NCI-H345 (cell line): ENCODE measurements at places on chromosomes 1 and 21.

DNA sequence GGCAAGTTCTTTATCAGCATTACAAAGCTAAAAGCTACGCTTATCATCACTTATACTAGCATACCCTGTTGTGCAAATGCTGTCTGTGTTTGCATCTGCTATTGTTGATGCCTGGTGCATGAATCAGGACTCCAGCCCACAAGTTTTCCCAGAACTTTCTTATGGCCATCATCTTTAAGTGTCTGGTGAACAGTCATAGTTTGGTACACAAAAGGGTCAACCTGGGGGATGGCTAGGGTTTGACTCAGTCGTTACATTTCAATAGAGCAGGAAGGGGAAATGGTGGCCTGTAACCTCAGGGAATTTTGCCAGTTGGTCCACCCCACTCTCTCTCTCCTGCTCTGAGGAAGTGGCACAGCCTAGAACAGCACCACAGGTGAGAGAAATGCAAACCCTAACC lies 35.4 kb downstream of the SELL start:
- DNase-seq, result no peak

- DNase-seq, result no peak
These were observed 33.5 kb downstream of the TRIM11 start for GRCh38 chr1:228373004-228373680.

- DNase-seq, result no peak
These were observed 27.3 kb upstream of the COL6A1 start for GRCh38 chr21:45954261-45954660.

GRCh38 chr1:56527548-56528302 lies 51.6 kb downstream of the PLPP3 start:
- DNase-seq, result peak; percentile 51

- peak; percentile 99 for DNase-seq
These were observed at the start of gene KCNN3 for GRCh38 chr1:154870115-154870571. Gene KCNN3 (minus strand): TSS chr1:154870281. CDS start chr1:154869964, 317 bp downstream.

GRCh38 chr1:164895026-164895912 lies 336.3 kb downstream of the PBX1 start:
- DNase-seq, result no peak

- DNase-seq, result no peak
These were observed 68.5 kb upstream of the ADAM30 start for GRCh38 chr1:119964673-119965363.

DNA sequence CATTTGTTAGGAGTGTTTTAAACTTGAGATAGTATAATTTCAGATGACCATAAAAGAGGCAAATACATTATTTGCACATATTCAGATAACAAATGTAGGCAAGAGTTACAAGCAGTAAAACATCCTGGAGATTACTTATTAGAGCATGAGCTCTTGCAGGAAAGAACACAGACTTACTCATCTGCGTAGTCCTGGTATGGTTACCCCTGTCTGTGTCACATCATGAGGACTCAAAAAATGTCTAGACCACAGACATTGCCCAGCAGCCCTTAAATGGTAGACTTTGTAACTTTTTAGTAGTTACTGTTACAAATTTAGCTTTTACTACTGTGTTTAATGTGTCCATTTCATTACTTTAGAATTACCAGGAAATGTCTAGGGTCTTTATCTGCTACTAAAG lies 12.8 kb downstream of the CACHD1 start:
- no peak for DNase-seq

- DNase-seq, result no peak
These were observed 73.5 kb downstream of the PIK3R3 start for GRCh38 chr1:46058936-46059335.

GRCh38 chr1:171265686-171266085 lies 17.4 kb downstream of the FMO1 start:
- DNase-seq, result no peak

DNA sequence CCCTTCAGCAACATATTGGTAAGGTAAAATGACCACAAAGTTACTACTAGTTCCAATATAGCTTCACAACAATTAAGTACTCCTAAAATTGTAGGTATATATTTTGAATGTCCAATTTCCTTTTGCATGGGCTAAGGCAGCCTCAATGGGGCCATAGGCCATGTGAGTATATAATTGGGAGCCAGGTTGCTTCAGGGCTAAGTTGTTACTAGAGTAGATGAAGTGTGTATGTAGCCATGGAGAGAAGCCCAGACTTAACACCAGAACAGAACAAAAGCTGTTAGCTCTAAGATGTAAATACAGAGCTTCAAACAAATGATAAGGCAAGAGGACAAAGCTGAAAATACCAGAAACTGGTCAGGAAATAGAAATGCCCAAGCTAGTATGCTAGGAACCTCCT lies 16.2 kb downstream of the ITGB3BP start:
- no peak for DNase-seq

GRCh38 chr1:156566436-156566835 lies 5.9 kb downstream of the IQGAP3 start:
- no peak for DNase-seq

DNA sequence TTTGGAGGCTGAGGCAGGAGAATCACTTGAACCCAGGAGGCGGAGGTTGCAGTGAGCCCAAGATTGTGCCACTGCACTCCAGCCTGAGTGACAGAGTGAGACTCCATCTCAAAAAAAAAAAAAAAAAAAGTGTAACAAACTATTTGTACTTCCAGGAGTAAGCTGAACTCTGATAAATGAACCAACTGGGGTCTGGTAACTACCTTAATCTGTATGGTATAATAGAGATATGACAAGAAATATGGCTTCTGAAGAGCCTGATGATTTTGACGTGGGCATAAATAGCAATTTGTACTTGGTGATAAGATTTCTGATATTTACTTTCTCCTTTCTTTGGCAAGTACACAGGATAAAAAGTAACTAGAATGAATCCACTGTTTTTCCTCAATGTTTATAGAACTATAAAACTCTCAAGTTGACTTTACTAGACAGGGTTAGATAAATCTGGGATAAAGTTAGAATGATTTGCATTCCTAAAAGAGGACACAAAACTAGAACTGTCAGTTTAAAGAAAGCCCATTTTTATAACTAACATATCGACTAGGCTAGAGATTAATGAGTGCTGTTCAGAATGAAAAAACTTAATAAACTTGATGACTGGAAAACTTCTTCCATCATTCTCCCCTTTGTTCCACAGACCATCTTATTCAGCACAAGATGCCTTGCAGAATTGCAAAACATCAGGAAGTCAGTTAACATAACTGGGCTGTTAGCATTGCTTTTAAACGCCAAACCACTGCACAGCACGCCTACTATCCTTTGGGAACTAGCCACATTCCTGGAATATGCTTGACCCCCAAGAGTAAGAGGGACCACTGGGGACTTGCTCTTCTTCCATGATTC lies 51.5 kb upstream of the EDARADD start:
- DNase-seq, result no peak

- no peak for DNase-seq
These were observed 122.5 kb upstream of the ETS2 start for GRCh38 chr21:38683222-38683621.

GRCh38 chr1:36882536-36883285 lies 151.6 kb downstream of the GRIK3 start:
- DNase-seq, result no peak

DNA sequence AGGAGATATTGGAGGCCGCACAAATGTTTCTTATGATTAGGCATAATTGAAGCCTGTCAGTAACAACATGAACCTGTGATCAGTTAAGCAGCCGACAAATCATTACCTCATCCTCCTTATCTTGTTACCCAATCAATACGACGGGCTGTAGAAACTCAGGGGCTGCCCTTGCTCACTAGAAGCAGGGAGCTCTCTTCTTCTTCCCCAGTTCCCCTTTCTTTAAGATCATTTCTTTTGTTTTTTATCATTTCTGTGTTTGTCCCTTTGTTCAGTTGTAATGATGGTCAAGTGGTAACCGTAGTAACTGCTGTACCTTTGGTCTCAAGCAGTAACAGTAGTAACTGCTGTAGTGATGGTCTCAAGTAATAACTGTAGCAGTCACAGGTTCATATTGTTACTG lies 13.8 kb upstream of the FCGR2A start:
- no peak for DNase-seq

DNA sequence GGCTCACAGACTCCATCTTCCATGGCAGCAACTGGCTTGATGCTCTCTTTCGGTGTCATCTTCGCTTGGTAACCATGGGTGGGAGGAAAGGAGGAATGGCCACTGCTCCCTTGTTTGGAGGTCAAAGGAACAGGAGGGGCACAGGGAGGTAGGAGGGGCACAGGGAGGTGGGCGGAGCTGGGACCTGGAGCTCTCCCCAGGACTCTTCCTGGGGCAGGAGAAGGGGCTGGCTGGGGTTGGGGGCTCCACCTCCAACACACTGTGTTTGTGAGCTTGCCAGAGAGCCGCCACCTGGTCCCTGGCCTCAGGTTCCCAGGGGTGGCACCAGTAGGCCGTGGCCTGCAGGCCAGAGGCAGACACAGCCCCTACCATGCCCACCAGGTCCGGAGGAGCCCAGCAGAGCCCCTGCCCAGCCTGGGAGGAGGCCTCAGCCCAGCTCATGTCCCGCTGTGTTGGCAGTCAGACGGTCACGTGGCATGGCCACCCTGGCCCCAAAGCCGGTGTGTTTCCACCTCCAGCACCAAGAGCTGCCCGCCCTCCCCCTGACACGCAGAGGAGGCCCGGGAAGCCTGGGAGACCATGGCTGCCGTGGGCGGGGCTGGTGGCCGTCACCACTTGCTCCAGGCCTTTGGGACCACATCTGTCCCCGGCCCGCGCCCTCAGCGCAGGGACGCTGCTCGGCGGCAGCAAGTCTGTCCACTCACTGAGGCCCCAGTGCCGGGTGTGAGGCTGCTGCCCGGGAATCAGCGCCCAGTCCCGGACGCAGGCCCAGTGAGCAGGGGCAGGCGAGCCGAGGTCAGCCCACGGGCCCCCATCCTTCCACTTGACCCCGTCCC lies 73.9 kb downstream of the MORN1 start:
- DNase-seq, result no peak

- DNase-seq, result no peak
These were observed 134.1 kb upstream of the VAMP3 start for GRCh38 chr1:7636795-7637526.

- DNase-seq, result peak; percentile 64
These were observed 838 bp upstream of the GRIK3 start for GRCh38 chr1:37035014-37035691.

DNA sequence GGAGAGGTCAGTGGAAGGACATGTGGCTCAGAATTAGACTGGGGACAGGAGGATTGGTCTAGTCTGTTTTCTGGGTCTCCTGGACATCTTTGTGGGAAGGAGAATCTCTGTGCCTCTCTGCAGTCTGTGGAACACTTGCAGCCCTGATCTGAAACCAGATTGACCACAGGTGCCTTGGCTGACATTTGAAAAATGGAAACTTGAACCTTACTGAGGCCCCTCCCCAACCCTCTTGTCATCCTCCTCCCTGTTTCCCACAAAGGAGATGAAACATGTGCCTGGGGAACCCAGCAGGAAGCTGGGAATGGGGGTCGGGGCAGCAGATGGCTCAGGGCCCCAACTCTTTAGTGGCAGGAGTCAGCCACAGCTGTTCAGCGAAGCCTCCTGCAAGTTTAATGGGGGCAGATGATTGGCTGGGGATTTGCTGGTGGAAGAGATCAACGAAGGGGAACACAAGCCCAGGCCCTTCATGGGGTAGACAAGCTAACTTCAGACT lies 18.1 kb downstream of the VASH2 start:
- DNase-seq, result no peak

DNA sequence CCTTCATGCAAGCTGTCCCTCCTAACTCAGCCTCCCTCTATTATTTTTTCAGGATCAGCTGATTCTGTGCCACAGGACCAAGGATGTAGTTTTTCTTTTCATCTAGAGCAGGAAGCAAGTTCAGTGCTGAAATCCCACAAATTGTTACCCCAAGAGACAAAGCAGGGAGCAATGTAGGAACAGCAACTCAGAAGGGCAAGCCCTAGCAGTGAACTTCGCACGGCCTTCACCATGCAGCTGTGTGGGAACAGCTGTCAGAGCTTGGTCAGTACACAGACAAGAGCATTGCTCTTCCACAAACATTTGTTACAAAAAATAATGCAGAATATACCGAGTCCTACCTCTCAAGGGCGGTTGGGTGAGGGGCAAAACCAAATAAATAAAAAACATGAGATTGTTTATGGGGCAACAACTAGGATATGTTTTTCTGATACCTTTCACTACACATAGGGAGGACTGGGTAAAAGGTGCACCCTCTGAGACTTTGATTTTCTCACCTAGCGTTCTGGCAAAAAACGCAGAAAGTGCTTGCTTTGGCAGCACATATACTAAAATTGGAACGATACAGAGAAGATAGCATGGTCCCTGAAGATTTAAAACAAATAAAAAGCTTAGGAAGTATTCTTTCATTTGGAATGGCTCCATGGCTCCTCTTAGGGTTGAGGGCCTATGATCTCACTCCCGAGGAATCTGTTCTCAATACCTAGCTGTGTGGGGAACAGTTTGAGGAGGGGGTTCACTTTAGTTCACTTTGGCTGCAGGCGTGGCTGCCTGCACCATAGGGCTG lies 37.1 kb upstream of the ANGPTL7 start:
- no peak for DNase-seq

DNA sequence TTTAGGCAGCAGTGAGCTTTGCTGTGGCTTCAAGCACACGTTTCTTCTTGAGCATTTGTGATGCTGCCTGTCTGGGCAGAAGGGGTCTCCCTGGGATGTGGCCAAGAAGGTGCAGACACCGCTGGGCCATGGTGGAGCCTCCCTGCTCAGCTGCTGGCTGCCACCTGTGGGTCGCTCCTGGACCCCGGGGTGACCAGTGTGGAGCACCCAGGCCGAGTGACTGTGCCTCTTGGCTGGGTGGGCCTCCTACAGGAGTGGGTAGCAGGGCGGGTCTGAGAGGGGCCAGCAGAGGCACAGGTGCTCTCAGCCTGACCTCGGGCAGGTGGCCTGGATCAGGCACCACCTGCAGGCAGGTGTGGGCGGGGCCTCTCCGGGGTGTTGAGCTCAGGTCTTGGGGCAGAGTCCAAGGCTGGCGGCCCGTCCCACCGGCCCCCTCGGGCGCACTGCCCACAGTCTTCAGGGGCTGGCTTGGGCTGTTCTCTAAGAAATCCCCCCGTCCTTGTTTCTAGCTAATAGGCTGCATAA lies 42.0 kb upstream of the COL6A1 start:
- DNase-seq, result no peak

DNA sequence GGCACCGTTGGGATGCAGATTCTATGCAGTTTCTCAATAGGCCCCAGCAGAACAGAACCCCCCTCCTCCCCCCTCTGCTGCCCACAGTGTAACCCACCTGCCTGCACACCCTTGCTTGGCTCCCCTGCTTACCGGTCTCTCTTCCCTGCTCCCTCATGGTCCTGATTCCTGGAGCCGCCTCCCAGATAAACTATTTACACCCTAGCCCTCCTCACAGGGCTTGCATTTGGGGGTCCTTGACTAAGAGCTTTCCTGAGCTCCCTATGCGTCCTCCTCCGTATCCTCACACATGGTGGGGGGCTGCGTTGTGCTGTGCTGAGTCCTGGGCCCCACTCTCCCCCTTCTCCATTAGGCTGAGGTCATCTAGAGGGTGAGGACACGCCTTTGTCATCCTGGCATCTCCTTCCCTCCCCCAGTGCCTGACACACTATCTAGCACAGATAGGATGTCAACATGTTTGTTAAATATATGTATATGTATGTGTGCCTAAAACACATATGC lies 121.9 kb downstream of the GRIK3 start:
- DNase-seq, result no peak

GRCh38 chr1:29420202-29420601 lies 183.9 kb downstream of the PTPRU start:
- DNase-seq, result no peak
